Caco-2 (cell line): ENCODE measurements at places on chromosomes 3 and 15.

- no peak for DNase-seq
Observed at GRCh38 chr3:135451037-135451785, 514.3 kb upstream of the PPP2R3A start.

GRCh38 chr15:74226761-74227540, 9.2 kb upstream of the CCDC33 start:
- DNase-seq, result no peak

GRCh38 chr3:107206141-107206540, 171.1 kb upstream of the CCDC54 start:
- DNase-seq, result peak; percentile 41

DNA sequence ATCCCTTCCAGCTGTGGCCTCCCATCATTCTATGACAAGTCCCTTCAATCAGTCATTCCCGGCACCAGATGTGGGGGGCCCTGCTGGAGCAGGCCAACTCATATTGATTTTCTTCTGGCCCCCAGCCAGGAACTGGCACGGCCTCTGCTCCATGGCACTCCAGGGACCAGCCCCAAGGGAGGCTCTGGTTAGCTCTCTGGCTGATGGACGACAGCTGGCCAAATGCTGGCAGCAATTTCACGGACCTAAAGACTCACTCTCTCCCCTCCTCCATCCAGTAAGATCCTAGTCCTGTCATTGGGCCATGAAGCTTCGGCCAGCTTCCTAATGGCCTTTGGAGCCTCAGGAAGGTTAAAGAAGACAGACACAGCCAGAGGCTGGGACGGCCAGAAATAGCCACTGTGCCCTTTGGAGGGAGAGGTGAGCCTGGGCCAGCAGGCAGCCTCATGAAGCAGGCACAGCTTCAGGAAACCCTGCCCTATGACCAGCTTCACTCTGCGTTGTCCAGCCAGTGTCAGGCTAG, 131.0 kb downstream of the MEX3B start:
- no peak for DNase-seq
